ENCODE measurements at places on chromosomes 3 and 15.
A peak's percentile ranks its signal among the peaks of the same experiment; 100 is the strongest.

- no peak for DNase-seq
Measured at GRCh38 chr3:11587766-11588165, 55.9 kb downstream of the VGLL4 start.

DNA sequence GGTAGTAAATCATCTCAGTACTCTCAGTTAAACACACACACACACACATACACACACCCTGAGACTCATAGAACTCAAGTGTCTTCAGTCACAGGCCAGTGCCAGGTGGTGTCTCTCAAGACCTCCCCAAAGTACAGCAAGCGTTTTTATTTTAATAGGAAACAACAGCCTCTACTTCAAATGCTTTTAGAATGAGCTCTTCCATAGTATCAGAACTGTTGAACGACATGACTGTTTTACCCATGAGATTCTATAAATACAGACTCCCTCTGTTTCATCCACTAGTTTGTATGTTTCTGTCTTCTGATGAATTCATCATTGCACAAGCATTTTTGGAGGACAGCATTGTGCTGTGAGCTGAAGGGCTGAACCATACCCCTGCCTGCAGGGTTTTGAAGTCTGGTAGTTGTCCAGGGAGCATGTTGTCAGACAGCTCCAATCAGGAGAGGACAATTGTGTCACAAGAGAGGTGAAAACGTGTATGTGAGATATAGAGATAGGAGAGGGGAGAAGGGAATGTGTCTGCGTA, 201.0 kb upstream of the BCL6 start:
- no peak for DNase-seq

DNA sequence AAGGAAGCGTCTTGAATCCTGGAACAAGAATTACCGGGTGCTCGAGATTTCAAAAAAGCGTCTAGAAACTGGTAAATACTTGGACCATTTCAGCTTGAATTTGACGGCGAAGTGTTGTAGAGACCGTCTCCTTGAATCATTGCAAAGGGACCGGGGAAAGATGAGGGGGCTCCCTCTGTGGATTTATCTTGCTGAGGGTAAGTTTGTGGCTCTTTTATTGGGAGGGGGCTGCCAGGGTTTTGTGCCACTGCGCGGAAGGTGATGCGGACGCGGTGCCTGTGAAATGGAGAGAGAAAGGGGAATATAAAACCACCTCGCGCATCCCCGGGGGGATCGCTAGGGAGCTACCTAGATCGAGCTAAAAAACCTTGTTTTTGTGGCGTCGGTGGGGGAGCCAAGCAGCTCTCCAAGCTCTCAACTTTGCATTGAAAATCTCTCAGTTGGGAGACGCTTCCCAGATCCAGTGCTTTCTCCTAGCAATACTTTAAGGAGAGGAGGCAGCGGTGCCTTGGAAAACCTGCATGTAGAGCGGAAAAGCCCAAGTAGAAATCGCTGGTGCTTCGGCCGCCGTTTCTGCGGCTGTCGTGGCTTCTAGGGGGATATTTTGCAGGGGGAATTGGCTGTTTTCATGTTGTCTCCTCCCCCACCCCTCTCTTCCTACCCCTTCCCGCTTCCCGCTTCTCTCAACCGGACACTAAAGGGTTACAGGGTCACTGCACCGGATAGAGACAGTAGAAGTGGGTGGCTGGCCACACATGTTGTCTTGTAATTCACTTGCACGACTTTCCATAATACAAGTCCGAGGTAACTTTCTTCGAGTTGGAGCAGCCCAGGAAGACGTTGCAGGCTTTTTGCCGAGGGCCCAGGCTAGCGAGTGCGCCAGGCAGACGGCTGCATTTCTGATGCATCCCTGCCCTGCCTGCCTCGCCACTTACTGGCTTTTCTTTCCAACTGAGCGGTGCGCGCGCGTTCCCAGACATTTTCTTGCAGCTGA, 187.6 kb downstream of the NLGN1 start:
- DNase-seq: no peak

DNA sequence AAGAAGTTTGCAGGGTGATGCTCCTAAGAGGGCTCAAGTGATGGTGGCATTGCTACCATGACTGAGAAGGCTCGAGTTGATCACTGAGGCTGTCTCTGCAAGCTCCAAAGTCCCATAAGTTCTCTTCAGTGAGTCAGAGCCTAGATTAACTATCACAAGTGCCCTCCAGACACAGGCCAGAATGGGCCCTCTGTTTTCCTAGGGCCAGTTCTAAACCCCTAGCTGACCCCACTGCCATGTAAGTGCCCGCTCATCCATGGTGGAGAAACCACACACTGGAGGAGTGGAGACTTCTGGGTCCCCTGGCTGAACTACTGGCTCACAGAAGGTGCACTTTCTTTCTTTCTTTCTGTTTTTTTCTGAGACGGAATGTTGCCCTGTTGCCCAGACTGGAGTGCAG, 87.6 kb upstream of the WNT5A start:
- DNase-seq: no peak

- DNase-seq: no peak
Measured at GRCh38 chr3:140089403-140090072, 154.6 kb downstream of the CLSTN2 start.

GRCh38 chr3:105473521-105474223, 107.0 kb downstream of the ALCAM start:
- no peak for DNase-seq

DNA sequence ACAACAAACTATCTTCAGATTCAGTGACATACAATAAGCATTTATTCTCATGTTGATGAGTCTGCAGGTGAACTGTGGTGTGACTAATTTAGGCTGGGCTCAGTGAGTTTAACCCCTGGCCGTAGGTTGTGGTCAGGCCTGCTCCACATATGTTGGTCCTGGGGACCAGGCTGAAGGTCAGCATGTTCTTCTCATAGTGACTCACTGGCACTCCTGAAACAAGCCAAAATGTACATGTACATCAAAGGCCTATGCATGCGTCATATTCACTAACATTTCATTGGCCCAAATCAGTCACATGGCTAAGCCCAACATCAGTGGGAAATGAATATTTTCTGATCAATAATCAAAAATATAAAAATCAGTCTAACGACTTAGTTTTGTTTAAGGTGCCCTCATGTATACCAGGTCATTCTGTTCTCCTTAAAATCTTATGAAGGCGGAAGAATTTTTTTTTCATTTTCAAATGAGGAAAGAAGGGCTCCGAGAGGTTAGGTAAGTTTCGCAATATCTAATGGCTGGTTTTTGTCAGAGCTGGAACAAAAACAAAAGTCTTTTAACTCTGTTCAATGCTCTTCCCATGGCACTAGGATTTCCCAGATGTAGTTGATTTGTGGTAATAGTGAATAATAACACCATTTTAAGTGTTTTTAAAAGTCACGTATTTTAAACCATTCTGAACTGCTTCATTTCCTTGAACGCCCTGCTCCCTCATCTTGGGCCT, 148.5 kb downstream of the MFSD1 start:
- DNase-seq: no peak

- no peak for DNase-seq
Measured at GRCh38 chr3:44326019-44326418, 12.5 kb upstream of the TCAIM start.

- no peak for DNase-seq
Measured at GRCh38 chr3:112482675-112483074, 16.6 kb downstream of the BTLA start.

- no peak for DNase-seq
Measured at GRCh38 chr3:129616713-129617112, 10.2 kb upstream of the PLXND1 start.

DNA sequence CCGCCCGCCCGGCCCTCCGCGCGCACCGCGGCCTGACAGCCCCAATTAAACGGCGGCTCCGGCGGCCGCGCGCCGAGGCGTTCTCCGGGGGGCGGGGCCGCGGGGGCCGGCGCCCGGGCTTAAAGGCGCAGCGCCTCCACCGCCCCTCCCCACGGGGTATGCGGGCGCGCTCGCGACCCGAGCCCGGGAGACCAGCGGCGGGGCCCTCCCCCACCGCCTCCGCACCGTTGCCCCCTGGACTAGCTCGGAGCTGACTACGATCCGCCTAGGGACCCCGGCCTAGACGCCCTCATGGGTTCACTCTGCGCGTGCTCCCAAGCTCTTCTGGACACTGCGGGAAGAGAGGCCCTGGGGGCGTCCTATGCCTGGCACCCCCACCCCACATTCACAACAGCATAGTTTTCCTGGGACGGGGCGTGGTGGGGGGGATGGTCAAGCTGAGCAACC, at the start of gene DUSP7:
TSS of gene DUSP7 (minus strand) at position 51 of the 447 bp plus-strand sequence. CDS start 205 bp downstream, outside the sequence.
- DNase-seq: peak; percentile 44

GRCh38 chr3:89107461-89108290, at the start of gene EPHA3:
Gene EPHA3, plus strand, starts transcription at chr3:89107621. Its CDS starts 128 bp downstream, at chr3:89107749.
- peak; percentile 6 for DNase-seq

DNA sequence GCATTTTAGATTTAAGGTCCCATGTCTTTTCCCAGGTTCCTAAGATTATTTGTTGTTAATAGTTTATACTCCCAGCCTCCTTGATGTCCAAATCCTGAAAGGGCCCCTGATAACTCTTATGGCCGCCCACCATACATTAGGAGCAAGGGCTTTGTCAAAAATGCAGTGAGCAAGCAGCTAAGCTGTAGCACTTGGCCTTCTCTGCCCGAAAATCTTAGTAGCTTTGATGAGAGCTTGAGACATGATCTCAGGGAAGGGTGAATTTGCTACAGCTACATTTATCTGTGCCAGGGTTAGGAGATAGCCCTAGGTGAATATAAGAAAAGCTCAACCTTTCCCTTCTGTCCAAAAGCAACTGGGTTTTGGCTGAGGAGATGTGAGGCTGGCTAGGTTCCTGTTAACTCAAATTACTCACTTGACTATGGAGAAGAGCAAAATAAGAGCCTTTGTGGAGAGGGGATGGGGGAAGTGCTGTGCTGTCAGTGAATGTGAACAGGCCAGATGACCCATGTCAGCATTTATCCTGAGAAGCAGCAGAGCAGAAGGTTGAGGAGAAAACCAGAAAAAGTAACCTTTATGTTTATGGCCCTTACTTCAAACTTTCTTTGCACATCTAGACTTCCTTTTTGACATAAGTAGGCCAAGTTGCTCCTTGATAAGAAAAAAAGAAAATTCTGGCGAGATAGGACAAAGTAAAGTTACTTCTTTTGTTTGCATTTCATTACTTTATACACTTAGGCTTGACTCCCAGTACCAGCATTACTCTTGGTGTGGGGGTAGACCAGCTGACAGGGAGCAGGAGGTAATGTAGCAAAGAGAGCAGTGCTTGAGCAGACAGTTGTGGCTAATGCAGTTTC, 21.1 kb downstream of the MAPK6 start:
- DNase-seq: no peak

GRCh38 chr3:79765911-79766310, 1.9 kb downstream of the ROBO1 start:
- DNase-seq: no peak

DNA sequence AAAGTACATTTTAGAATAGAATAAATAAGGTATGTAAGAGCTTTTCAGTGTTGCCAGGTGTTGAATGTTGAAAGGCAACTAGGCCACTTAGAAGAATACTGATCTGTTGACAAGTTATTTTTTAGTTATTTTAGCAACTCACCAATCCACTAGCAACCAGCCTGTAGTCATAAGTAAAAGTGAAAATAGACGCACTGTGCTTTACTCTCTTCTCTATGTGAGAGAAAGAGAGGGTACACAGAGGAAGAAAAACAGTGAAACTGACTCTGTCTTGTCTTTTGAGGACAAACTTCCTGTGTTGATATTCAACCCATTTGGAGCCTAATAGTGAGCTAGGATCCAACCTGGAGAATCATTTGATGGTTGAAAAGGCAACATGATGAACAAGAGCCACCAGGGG, 327.1 kb upstream of the GOLIM4 start:
- DNase-seq: no peak

DNA sequence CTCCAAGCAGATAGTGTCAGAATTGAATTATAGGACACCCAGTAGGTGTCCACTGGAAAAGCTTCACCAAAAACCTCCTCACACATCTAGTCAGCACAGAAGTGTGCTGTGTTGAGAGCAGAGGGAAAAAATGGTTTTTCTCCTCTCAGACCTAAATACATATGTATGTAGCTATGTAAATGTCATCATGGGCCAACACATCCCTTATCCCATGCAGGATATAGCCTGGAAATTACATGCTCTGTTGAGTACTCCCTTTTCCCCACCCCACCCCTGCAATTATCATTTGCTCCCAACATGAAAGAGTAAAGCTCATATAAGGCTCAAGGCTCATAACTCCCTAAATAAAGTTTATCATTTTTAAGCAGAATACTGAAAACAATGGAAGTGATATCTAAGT, 35.7 kb downstream of the DLG1 start:
- DNase-seq: no peak

GRCh38 chr15:25391971-25392721, 46.7 kb downstream of the UBE3A start:
- no peak for DNase-seq

GRCh38 chr15:70034596-70034995, 63.1 kb downstream of the TLE3 start:
- no peak for DNase-seq

GRCh38 chr15:72271895-72272212, 500 bp downstream of the PARP6 start:
- no peak for DNase-seq

GRCh38 chr3:194910414-194910984, 224.8 kb downstream of the FAM43A start:
- no peak for DNase-seq

DNA sequence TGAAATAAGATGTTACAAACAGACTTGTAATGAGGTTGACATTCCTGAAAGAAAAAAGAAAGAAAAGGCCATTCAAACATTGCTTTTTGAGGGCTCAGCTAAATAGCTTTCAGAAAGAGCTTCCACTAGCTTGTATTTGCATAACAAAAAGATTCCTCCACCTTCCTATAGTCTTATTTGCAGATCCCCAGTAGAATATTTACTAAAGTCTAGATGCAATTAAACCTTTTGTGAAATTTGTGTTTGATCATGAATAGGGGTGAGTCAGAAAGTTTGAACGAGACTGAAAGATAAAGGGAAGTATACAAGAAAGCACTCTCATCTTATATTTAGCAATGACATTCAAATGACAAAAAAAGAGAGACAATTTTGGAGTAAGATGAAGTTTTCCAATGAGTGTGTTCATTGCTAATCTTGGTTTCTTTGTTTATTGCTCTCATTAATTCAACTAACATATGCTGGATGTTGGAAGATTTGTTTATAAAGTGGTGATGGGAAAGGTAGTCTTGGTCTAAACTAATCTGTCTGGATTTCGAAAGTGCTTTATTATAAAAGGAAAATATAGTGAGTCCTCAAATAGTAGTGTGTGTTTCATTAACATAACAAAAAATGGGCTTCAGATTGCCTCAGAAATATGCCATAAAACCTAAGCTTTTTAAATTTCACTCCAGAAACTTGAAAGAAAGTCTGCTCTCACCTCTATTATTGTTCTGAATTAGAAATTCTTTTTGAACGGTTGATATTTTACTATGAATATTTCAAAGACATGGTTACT, 9.1 kb upstream of the CADPS start:
- no peak for DNase-seq

DNA sequence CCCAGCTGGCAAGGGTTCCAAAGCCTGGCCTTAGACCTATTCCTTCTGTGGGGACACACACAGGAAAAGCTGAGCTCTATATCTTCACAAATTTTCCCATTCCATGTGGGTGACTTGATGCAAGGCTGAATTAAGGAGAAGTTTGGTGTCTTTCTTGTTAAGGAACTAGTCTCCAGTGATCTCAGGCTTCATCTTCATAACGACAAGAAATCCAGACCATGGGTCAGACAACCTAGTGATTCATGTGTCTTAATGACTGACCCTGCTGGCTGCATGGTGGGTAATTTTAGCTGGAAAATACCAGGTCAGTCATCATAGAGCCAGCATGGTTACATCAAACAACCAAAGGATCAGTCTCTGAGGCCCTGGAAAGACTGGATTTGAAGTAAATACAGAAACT, 112.7 kb upstream of the SLC4A7 start:
- DNase-seq: no peak

GRCh38 chr3:185758912-185759311, 65.9 kb downstream of the IGF2BP2 start:
- no peak for DNase-seq

Data from stimulated activated CD4-positive, alpha-beta T cell treated with anti-CD3 and anti-CD28 coated beads, TNF-alpha, amount 100 ng/mL, for 24 hours (primary cell).